A673 (cell line): ENCODE measurements at places on chromosomes 12 and 14. TPM values are rescaled to one million over a fixed set of nuclear protein-coding genes. Genes with fewer than 3 reads are reported as not detected.

- peak; percentile 35 for DNase-seq
Measured at GRCh38 chr12:91744597-91744996, 401.0 kb downstream of the BTG1 start.

DNA sequence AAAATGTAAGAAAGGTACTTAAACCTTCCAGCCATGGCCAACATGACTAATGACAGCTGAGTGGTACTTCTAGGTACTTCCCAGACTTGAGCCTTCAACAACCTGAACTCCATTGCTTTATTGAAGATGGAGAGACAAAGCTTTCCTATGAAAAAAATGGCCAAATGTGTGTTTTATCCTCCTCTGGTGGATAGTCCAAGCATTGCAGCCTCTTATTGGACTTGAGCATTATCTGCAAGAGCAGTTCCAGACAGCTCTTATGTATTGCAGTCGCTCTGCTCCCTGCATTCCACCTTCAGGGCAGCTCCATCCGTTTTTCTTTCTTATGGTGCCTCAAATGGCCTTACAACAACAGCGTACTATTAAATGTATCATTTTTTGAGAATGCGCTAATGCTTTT, 588.2 kb downstream of the NRXN3 start:
- DNase-seq: peak; percentile 56

- DNase-seq: no peak
Measured at GRCh38 chr14:63650256-63650952, 8.7 kb upstream of the WDR89 start.

GRCh38 chr14:24426912-24427536, 2.4 kb downstream of the CBLN3 start:
- no peak for DNase-seq

DNA sequence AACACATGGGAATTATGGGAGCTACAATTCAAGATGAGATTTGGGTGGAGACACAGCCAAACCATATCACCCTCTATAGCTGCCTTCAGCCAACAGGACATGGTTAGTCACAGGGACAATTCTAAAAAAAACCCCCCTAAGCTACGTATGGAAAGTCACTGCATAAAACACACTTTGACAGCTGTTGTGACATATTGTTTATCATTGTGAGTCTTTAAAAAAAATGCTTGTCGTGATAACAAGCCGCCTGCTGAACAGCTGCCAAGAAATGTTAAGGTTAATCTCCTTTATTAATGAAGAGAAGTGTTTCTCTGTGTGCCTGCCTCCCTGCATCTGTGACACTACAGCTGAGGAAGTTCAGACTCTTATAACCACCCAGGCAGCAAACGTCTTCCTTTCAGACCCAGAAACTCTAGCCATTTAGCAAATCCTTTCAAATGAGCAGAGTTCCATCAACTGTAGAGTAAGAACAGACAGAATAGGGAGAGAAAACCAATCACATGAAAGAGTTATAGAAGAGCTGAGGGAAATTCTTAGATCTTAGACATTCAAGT, 1459.6 kb upstream of the TMEM132C start:
- DNase-seq: no peak

- DNase-seq: no peak
Measured at GRCh38 chr12:119432949-119433348, 98.4 kb downstream of the CCDC60 start.

- DNase-seq: peak; percentile 9
Measured at GRCh38 chr12:94768398-94769046, 118.2 kb upstream of the TMCC3 start.

DNA sequence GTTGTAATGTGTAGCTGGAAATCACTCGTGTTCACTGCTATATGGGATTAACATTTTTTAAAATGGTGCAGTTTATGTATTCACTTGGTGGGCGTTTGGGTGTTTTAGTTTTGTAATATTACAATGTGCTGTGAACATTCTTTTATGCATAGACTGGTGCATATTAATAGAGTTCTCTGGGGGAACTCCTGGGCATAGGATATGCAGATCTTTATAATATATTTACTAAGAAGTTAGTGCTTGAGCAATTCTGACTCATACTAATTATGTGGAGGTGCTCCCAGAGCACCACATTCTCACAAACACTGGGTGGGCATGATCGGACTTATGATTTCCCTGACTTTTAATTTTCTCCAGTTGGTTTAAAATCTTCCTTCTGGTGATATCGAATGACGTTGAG, 342.3 kb downstream of the PDZRN4 start:
- peak; percentile 42 for DNase-seq

GRCh38 chr14:64147126-64147790, 146.9 kb downstream of the ESR2 start:
- DNase-seq: no peak

GRCh38 chr14:71119075-71119474, 211.8 kb downstream of the PCNX1 start:
- DNase-seq: no peak

- no peak for DNase-seq
Measured at GRCh38 chr12:113186666-113187325, 1.3 kb downstream of the RITA1 start.

DNA sequence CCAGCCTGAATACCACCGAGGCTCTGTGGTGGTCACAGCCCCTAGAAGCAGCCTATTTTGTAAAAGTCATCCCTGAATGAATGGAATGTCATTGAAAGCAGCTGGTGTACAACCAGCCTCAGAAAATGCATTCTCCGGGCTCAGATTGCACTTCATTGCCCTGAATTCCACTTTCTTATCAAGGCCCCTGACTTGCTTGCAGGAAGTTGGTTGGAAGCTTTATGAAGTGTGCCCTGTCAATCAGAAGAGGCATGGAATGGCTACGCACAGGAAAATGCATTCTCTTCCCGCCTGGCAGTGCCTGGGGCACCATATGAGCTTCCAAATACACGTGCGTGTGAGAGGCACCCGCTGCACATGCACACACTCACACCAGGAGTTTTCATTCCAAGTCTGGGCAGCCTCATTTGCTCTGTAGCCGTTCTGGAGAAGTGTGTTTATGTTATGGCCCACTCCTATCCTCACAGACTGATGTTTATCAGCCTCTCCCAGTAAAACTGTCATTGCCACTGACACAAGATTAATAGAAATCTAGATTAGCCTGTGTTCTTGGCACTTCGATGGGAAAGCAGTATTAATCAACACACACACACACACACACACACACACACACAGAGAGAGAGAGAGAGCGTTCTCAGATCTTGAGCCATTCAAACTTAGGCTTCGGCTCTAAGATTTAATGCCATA, 63.9 kb downstream of the NUAK1 start:
- DNase-seq: no peak

- peak; percentile 53 for DNase-seq
Measured at GRCh38 chr14:21940887-21941856, 267.6 kb upstream of the OR4E1 start.

- DNase-seq: no peak
Measured at GRCh38 chr12:116808113-116809105, 70.3 kb downstream of the RNFT2 start.

- DNase-seq: peak; percentile 4
Measured at GRCh38 chr12:67803278-67803993, 154.9 kb downstream of the DYRK2 start.

DNA sequence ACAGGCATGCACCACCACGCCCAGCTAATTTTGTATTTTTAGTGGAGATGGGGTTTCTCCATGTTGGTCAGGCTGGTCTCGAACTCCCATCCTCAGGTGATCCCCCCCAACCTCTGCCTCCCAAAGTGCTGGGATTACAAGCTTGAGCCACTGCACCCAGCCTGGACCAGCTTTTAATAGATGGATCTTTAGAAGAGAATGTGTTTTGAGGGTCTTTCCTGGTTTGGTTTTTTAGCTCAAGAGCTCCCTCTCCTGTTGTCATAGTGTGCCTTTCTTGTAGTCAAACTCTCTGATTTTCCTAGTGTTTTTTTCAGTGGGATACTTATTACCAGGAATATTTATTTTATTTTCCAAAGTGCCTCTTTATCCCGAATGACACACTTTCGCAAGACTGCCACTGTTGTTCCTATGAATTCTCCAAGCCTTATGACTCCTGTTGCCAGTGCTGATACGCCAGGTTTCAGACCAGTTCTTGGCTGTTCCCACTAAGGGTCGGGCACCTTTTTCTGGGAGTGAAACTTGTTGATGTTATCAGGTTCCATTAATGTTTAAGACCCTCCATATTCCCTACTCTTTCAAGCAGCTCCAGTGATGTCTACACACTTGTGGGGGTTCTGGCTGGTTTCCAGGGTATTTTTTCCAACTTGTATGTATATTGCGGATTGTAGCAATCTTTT, 31.5 kb upstream of the LIMA1 start:
- DNase-seq: peak; percentile 75

- DNase-seq: no peak
Measured at GRCh38 chr12:85654456-85654840, 181.8 kb downstream of the RASSF9 start.

- DNase-seq: peak; percentile 69
Measured at GRCh38 chr12:13661005-13661887, 320.2 kb downstream of the GRIN2B start.

DNA sequence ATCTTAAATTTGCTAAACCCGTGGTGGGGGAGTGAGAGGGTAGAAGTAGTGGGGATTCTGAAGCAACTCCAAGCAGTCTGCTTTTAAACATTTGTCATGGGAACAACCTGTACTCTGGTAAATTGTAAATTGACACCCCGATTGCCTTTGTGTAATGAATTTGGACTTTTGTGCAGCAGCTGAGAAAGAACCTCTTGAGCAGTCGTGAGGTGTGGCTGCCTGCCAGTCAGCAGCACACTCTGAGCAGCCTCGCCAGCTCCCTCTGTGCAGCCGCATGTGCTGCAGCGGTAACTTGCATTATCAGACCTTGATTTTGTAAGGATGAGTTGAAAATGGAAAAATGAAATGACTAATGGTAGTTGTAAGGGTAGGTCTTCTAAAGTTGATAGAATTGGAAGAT, 74.3 kb downstream of the SUSD6 start:
- DNase-seq: no peak

DNA sequence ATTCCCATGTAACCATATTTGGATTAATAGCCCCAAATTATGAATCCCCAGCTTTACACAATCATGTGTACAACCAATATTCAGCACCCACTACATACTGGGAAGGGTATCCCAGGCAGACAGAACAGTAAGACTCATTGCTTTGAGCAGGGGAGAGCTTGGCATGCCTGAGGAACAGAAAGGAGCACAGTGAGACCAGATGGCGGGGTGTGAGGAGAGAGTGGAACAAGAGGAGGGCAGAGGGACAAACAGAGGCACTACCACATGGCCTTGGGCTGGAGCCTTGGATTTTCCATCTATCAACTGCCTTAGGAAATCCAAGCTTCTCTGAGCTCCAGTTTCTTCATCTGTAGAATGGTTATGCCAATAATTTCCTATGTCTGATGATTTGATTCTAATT, 3.8 kb downstream of the DGKA start:
- no peak for DNase-seq

- DNase-seq: no peak
Measured at GRCh38 chr14:19743256-19743655, at the start of gene OR4Q3. Gene OR4Q3, plus strand, starts transcription at chr14:19743571.

- no peak for DNase-seq
Measured at GRCh38 chr14:69931960-69932359, 52.7 kb downstream of the SMOC1 start.

GRCh38 chr12:109764776-109765445, 51.3 kb downstream of the FAM222A start:
- DNase-seq: no peak

DNA sequence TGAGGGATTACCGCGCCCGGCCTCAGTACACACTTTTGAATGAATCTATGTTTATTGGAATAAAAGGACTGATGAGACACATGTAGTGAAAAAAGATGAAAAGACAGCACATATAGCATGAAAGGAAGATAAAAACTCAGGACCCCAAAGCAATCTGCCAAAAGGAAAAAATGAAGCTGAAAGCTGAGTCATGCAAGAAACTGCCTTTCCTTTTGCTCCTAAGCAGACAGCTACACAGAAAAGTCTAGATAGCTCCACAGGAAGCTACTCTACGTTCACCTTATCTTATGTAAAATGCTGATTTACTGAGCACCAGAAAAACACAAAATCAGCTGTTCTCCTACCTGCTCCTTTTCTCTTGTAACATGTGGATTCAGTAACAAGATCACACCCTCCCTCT, 128.4 kb downstream of the NTF3 start:
- DNase-seq: no peak

DNA sequence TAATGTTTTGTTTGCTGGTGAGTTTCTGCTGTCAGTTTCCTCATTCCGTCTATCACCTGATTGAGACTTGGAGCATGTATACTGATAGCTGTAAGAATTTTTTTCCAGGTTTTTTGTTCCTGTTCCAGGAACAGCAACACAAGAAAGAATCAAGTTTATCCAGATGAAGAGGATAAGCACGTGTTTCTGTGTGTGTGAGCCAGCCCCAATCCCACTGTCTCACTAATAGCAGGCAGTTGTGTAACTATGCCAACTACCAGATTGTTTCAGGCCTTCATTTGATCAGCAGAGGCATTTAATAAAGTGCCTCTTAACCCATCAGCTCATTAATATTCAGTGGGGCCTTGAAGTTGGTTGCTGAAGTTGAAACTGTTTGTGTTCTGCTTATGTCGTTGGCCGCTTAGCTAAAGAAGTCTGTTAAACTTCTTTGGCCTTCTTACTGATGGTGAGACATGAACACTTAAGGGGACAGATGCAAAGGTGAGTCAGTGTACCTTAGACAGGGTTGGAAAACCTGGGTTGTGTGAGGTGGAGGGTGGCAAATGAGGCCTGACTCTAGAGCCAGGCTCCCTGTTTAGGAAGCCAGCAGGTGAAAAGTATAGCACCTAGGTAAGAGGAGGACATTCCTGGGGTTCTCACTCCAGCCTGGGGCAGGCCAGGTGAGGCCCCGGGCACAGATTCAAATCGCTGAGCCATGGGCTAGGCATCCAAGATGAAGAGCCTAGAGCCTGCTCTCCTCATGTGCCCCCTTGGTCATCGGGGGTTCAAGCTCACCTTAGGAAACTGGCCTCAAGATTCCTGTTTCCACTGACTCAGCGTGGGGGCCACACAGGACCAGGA, 3.7 kb downstream of the ANKRD13A start:
- no peak for DNase-seq

GRCh38 chr12:88577537-88577936, 2.7 kb downstream of the KITLG start:
- DNase-seq: peak; percentile 36

- DNase-seq: no peak
Measured at GRCh38 chr12:111569363-111570083, 29.6 kb downstream of the ATXN2 start.

- DNase-seq: no peak
Measured at GRCh38 chr14:100779691-100780080, 46.2 kb upstream of the MEG3 start.

DNA sequence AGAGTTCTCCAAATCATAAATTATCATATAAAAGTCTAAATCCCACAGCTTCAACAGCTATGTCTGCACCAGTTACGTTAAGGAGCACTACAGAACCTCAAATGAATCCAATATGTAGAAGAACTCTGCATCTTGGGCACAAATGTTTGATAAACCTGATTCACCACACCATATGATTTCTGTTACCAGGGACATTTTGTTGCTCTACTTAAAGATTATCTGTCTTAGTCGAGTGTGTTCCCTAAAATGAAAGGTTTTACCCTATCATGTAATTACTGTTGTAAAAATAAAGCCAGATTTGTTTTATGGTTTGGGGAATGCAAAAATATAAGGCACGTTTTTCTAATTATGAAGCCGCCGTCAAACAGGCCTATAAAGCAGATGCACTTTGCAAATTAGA, 363.1 kb downstream of the EGLN3 start:
- DNase-seq: no peak

KRT83 gene
- total RNA-seq: not detected in 2 replicates

TC2N gene
- total RNA-seq: 0.45 and 0.59 TPM in 2 replicates

SYT1 gene
- total RNA-seq: 79.4 and 80.9 TPM in 2 replicates

IFNG-AS1 gene
- total RNA-seq: not detected in 2 replicates

ANO2 gene
- not detected in 2 replicates for total RNA-seq

SIX1 gene
- total RNA-seq: 24.0 and 25.0 TPM in 2 replicates

EML1 gene
- 34.1 and 39.5 TPM in 2 replicates for total RNA-seq

NFATC4 gene
- total RNA-seq: 38.1 and 69.0 TPM in 2 replicates

ABCD2 gene
- total RNA-seq: 0.04 TPM in 1 of 2 replicates, not detected in the other

CLEC14A gene
- total RNA-seq: not detected in 2 replicates

OR4E2 gene
- total RNA-seq: 10.8 and 11.8 TPM in 2 replicates
